CD4-positive, alpha-beta T cell (primary cell): ENCODE measurements at places on chromosomes 4 and X.

DNA sequence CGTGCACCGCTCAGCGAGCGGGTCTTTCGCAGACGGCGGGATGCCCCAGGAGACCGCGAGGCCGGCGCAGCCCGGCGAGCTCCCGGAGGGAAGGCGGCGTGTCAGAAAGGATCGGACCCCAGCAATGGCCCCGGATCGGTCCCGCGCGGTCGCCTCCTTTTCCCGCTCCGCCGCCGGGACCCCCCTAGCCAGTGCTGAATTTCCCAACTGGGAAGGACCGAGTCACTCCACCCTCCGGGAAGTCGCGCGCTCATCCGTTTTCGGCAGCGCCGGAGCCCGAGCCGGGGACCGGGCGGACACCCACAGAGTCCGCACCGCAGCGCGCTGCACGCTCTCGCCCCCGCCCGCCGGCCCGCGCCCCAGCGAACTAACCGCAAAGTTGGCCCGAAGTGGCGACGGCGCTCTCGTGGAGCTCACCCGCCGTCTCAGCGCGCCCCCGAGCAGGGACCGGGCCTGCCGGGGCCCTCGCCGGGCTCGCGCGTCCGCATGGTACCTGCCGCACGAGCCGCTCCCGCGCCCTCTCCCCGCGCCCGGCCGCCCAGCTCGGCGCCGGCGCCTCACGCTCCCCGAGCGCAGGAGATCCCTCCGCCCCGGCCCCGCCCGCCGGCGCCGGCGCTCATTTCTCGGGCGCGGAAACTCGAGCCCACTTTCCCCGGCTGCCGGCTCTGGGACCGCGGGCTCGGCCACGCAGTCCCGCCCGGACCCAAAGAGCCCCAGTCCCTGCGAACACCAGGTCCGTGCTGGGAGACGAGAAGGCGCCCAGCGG, at the start of gene FAT1:
Gene FAT1 (minus strand): TSS at position 565 of the 766 bp plus-strand sequence. CDS start 14,029 bp downstream, outside the sequence.
- no peak for DNase-seq

DNA sequence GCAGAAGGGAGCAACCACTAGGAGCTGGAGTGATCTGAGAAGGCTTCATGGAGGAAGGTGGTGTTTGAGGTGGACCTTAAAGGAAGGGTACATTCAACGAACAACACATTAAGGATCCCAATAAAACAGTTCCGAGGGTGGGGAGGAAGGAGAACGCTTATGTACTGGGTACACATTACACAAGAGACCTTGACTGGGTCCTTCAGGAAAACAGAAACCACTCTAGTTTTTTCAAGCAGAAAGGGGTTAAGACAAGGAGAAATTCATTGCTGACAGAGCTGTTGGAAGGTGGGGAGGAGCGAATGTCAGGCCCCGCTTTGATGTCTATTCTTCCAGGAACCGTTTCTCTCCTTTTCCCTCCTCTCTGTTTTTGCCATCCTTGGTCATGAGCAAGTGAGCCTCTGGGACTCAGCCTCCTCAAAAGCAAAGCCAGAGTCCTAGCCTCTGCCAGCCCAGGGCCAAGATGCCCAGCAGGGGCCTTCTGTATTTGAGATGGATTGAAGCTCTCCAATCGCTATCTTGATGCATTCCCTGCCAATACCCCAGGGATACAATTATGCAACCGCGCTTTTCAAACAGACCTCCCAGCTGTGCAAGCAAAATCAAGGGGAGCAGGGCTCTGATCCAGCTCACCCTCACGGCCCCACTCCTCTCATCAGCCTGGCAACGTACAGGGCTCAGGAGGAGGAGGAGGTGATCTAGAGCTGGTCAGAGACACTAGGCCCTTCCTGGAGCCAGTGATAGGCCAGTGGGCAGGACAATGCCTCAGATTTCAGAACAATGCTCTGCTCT, 48.4 kb downstream of the ZBTB49 start:
- DNase-seq: no peak

DNA sequence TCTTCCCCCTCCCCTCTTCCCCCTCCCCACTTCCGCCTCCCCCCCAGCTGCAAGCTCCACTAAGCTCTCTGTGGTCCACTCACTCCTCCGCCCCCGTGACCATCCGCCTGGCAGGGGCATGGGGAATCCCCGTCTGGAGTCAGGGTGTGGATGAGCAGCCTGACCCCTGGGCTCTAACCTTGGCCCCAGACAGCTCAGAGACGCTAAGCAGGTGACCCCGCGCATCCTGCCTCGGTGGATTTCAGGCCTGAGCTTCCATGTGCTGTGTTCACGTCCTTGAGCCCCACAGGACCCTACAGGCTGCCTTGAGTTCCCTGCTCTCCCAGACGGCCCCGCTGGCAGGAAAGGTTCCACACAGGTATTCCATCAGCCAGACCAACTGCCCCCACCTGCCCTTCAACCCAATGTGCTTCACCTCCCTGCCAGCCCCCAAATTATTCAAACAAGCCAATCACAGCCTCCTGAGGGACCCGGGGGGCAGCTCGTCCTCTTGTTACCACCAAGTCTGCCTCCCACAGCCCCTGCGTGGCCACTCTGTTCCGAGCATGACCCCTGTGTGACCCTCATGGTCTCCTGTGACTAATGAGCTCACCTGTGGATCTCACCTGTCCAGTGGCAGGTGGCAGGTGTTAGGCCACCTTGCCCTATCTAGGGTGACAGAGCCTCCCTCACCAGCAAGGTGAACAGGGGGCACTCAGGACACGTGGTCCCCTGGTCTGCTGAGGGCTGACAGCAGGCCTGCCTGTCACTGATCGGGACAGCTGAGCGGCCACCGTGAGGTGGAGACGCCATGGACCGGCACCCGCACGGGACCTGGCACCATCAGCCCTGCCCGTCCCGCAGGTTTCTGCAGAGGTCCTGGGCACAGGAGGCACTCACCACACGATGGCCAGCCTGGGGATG, 73.2 kb upstream of the MXD4 start:
- no peak for DNase-seq

GRCh38 chr4:78534286-78534955, 17.1 kb upstream of the ANXA3 start:
- no peak for DNase-seq

DNA sequence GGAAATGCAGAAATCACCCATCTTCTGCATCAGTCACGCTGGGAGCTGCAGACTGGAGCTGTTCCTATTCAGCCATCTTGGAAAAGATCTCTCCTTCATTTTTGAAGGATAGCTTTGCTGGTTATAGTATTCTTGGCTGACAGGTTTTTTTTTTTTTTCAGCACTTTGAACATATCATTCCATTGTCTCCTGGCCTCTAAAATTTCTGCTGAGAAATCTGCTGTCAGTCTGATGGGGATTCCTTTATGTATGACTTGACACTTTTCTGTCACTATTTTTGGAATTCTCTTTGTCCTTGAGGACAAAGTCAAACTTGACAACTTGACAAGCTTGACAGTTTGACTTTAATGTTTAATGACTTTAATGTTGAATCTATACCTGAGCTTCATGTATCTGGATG, 16.8 kb downstream of the HPGDS start:
- no peak for DNase-seq

GRCh38 chr4:140673729-140674128, 82.5 kb downstream of the TBC1D9 start:
- no peak for DNase-seq

GRCh38 chrX:20739038-20739745, 472.5 kb upstream of the RPS6KA3 start:
- DNase-seq: no peak

GRCh38 chr4:15349531-15349935, 78.3 kb upstream of the C1QTNF7 start:
- DNase-seq: no peak
